ENCODE measurements at places on chromosomes 7 and 10.

DNA sequence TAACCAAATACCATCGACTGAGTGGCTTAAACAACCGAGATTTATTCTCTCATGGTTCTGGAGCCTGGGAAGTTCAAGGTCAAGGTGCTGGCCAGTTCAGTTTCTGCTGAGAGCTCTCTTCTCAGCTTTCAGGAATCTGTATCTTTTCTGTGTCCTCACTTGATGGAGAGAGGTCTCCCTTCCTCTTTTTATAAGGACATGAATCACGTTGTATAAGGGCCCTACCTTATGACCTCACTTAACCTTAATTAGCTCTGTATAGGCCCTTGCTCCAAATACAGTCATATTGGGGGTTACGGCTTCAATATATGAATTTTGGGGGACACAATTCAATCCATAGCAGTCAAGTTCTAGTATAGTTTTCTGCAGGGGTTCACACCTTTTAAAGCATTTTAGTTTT, 135.2 kb upstream of the ADO start:
- no peak for DNase-seq

DNA sequence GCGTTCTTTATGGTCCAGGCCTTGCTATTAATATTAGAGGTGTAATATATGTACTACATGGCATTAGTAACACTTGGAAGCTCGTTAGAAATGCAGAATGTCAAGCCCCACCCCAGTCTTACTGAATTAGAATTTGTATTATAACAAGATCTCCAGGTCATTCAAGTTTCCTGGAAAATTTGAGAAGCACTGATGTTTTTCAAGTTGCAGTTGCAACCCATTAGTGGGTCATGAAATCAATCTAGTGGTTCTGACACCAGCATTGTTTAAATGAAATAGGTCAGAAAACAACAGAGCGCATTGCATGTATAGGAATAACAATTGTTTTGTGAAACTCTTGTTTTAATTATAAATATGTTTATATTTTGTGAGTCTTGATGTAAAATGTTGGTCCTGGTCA, 28.8 kb upstream of the MICU1 start:
- DNase-seq = no peak

DNA sequence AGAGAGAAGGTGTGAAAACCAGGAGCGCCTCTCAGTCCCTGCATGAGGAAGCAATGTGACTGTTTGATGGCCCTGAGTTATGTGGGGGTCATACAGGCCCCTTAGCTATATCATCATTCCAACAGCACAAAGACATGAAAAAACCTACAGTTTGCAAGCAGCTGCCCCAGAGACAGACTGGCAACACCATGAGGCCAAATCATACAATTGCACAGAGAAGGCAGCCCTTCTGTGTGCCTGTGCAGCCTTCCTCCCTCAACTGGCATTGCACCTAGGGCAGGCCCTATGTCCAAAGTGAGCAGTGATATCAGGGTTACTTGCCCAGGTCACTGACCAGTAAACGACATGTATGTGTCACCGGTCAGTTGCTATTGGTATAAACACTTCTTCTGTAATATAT, 41.6 kb downstream of the GPRIN2 start:
- DNase-seq = no peak

GRCh38 chr10:33306701-33307519, 27.6 kb downstream of the NRP1 start:
- no peak for DNase-seq

DNA sequence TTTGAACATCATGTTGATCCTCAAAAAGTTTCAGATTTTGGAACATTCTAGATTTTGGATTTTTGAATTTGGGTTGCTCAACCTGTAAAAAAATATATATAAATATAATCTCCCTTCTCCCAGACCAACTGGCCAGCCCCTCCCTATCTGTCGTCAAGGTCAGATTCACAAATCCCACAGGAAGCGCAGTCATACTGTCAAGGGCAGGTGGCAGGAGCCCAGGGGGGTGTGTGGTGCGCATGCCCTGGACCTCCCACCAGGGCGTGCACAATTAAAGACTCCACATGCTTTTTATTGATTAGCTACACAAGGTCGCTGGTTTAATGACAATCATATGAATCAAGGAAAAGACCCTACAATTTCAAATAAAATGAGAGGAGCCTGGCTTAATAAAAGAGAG, 77.0 kb upstream of the EEPD1 start:
- DNase-seq = no peak

DNA sequence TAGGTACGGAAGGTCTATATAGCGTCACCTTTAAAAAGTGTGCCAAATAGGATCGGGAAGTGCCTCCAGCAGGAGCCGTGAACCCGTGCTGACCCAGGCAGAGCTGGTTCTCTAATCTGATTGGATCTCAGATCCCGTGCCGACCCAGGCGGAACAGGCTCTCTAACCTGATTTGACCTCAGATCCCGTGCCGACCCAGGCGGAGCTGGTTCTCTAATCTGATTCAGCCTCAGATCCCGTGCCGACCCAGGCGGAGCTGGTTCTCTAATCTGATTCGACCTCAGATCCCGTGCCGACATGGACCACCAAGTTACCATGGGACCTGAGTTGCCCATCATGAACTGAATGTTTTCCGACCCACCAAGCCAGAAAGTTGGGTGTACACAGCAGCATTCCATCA, 463.9 kb downstream of the PTPRN2 start:
- no peak for DNase-seq

GRCh38 chr10:117075064-117075463, 63.0 kb downstream of the VAX1 start:
- no peak for DNase-seq
